NCI-H460 (cell line): ENCODE measurements at places on chromosomes 5 and 9. TPM values are rescaled to one million over a fixed set of nuclear protein-coding genes. Genes with fewer than 3 reads are reported as not detected.

S1PR3 gene
- 3.0 and 3.3 TPM in 2 replicates for total RNA-seq

SPARC gene
- total RNA-seq: 0.29 and 0.45 TPM in 2 replicates

ECM2 gene
- 0.07 TPM in 1 of 2 replicates, not detected in the other for total RNA-seq

ZDHHC21 gene
- 6.7 and 10.2 TPM in 2 replicates for total RNA-seq

NSD1 gene
- 42.7 and 49.1 TPM in 2 replicates for total RNA-seq

IFNK gene
- total RNA-seq: not detected in 2 replicates

ADGRD2 gene
- not detected in 2 replicates for total RNA-seq

OBP2B gene
- not detected in 2 replicates for total RNA-seq

PTPA gene
- 82.9 and 88.2 TPM in 2 replicates for total RNA-seq

HMCN2 gene
- 0.20 and 0.38 TPM in 2 replicates for total RNA-seq

FAM13B gene
- total RNA-seq: 10.7 and 17.7 TPM in 2 replicates

ENTPD2 gene
- total RNA-seq: not detected in 2 replicates

LCN9 gene
- not detected in 2 replicates for total RNA-seq

SLC28A3 gene
- not detected in 2 replicates for total RNA-seq

C8G gene
- 0.92 TPM in 1 of 2 replicates, not detected in the other for total RNA-seq

GABRA1 gene
- total RNA-seq: not detected in 2 replicates

TNC gene
- total RNA-seq: not detected in 2 replicates

CTNND2 gene
- total RNA-seq: 10.6 and 11.4 TPM in 2 replicates

SNCAIP gene
- total RNA-seq: 0.12 and 0.32 TPM in 2 replicates

SPATA6L gene
- total RNA-seq: not detected in 2 replicates

LMX1B gene
- 1.2 and 1.9 TPM in 2 replicates for total RNA-seq

TCOF1 gene
- 39.9 and 46.4 TPM in 2 replicates for total RNA-seq

NTMT1 gene
- 46.5 and 54.9 TPM in 2 replicates for total RNA-seq

SUSD3 gene
- 0.27 and 0.32 TPM in 2 replicates for total RNA-seq

TAF11L5 gene
- not detected in 2 replicates for total RNA-seq

NUP214 gene
- 12.9 and 17.2 TPM in 2 replicates for total RNA-seq

GARIN3 gene
- total RNA-seq: not detected in 2 replicates

TDRD7 gene
- 7.5 and 8.4 TPM in 2 replicates for total RNA-seq

FAM151B gene
- total RNA-seq: 2.3 TPM in 2 replicates

FIBCD1 gene
- total RNA-seq: 14.3 and 14.6 TPM in 2 replicates

AGGF1 gene
- total RNA-seq: 30.9 and 31.4 TPM in 2 replicates

PKD2L2 gene
- not detected in 2 replicates for total RNA-seq

PDE4D gene
- total RNA-seq: 273 and 291 TPM in 2 replicates

FAXDC2 gene
- total RNA-seq: not detected in 2 replicates

SOHLH1 gene
- not detected in 2 replicates for total RNA-seq
